ENCODE measurements at places on chromosomes 2 and 18.

DNA sequence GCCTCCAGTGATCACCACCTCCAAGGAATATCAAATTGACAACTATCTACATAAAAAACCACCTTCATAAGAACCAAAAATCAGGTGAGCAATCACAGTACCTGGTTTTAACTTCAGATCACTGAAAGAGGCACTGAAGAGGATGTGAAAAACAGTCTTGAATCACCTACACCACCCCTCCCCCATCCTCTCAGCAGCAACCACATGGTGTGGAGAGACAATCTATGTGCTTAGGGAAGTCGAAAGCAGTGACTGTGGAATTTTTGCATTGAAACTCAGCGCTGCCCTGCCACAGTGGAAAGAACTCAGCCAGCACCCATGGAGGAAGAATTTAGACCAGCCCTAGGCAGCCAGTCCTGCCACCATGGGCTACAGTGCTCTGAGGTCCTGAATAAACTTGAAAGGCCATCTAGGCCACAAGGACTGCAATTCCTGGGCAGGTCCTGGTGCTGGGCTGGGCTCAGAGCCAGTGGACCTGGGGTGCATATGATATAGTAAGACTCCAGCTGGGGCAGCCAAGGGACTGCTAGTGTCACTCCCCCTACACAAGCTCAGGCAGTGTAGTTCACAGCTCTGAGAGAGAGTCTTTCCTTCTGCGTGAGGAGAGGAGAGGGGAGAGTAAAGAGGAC is 75.6 kb downstream of the ATL2 start:
- no peak for DNase-seq

- DNase-seq = no peak
Observed at GRCh38 chr2:154133823-154134222, 262.1 kb downstream of the GALNT13 start.

DNA sequence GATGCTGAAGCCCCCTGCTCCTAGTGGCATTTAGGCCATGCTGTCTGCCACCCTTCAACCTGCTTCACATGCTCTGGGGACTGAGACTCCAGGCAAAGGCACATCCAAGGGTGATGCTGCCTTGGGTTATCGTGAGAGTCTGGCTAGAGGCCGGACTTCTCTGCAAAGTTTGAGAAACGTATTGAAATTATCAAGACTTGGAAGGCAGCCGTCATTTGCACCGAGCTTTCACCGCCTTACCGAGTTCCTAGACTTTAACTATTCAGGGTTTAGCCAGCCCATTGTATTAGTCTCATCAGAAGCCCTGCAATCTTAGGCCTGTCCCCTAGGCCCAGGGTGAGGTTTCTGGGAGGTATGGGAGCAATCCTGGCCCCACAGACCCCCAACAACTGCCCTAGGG is 34.0 kb downstream of the RDH14 start:
- no peak for DNase-seq

- no peak for DNase-seq
Observed at GRCh38 chr18:62690236-62690815, 25.0 kb upstream of the PHLPP1 start.

GRCh38 chr2:228866781-228867180 is 404.3 kb downstream of the PID1 start:
- no peak for DNase-seq

GRCh38 chr2:88733155-88733902 is 41.9 kb downstream of the RPIA start:
- no peak for DNase-seq

GRCh38 chr2:144935736-144936135 is 415.8 kb upstream of the ZEB2 start:
- DNase-seq = no peak

GRCh38 chr18:51137891-51138290 is 59.6 kb downstream of the MEX3C start:
- no peak for DNase-seq

DNA sequence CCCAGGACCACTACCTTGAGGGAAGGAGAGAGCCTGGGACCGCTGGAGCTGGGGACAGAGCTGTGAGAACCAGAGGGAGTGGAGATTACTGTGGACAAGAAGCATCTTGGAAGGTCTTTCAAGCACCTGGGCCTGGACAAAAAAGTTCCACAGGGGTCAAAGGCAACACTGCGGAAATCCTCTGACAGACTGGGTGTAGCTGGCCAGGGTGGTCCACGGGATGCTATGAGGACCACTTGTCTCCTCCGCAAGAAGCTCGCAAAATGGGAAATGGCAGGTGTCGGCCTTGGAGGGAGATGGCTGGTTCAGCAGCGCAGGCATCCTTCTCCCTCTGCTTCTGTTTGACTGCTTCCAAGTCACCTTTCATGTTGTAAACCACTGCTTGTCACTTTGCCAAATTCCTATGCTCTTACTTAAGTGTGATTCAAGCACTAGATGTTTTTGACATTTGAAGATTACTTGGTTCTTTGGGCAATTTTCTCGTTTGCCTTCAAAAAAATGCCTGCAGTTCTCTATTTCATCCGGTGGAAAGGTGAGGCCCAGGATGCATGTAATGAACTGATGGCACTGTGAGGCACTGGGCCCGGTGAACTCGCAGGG is 27.7 kb downstream of the KLHL29 start:
- no peak for DNase-seq

GRCh38 chr2:27889774-27890145 is 427 bp downstream of the RBKS start:
- no peak for DNase-seq

DNA sequence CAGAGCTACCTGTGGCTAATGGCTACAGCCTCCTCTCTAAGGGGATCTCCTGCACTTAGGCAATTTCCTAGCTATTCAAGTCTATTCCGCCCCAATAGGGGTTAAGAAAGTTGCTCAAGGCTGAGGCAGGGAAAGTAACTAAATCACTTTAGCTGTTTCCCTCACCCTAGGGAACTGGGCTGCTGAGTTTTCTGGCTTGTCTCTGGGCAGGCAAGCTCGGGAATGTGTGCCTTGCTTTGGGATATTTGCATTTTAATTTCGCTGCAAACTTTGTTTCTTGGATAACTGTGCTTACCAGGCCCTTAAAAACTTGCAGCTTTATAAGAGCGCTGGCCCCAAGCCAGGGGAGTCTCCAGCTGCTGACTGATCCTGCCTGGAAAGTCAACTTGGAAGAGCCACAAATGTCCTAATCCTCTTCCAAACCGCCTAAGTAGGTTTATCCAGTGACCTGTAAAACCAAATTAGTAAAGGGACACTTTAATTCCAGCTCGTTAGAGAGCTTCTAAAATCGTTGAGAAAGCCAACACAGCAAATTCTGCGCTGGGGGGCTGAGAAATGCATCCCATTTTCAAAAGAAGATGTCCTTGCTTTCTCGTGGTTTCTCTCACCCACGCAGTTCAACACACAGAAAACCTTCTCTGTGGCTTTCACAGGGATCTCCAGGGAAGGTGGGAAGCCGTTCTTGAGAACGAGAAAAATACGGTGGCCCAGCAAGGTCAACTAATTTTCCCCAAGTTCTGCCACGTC is 59.5 kb upstream of the SP3 start:
- no peak for DNase-seq

GRCh38 chr2:182618672-182619079 is 97.4 kb upstream of the DNAJC10 start:
- DNase-seq = no peak

DNA sequence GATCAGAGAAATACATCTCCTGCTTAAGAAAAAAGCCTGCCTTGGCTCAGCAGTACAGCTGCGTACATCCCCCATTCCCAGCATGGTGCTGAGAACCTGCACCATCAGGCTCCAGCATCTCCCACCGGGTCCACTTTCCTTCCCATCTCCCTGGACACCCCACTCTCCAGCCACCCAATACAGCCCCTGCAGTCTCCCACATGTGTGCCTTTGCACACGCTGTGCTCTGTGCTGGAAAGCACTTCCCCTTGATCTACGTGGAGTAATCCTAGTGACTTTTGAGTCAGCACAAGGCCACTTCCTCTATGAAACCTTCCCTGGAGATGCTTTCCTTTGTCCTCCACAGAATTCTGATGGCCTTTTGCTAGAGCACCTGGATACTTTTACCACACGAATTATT is 17.0 kb downstream of the STAT1 start:
- DNase-seq = no peak

DNA sequence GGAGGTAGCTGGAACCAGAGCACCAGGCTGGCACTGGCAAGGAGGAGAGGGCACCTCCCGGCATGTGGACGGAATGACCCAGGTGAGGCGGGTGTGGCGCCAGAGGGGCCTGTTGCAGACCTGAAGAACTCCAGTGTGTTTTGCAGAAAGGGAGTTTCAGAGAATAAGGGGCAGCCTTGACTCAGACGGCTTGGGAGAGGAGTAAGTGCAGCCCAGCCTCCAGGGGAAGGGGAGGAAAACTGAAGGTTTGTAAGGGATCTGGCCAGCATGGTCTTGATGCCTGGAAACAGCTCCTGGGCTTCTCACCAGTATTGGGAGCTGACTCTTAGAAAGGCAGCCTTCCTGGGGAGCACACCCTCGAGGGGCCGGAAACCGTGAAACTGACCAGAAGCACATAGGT is 101.1 kb downstream of the AGAP1 start:
- DNase-seq = no peak

GRCh38 chr18:59620381-59620780 is 76.8 kb downstream of the CCBE1 start:
- no peak for DNase-seq

- DNase-seq = no peak
Observed at GRCh38 chr2:162636206-162636728, 202.3 kb downstream of the KCNH7 start.

GRCh38 chr2:100010606-100011005 is 131.8 kb downstream of the AFF3 start:
- no peak for DNase-seq

- no peak for DNase-seq
Observed at GRCh38 chr2:155815275-155815674, 517.2 kb downstream of the NR4A2 start.

- no peak for DNase-seq
Observed at GRCh38 chr2:156512451-156512850, 76.3 kb downstream of the GPD2 start.

- no peak for DNase-seq
Observed at GRCh38 chr18:63850636-63851035, 36.9 kb upstream of the SERPINB2 start.

DNA sequence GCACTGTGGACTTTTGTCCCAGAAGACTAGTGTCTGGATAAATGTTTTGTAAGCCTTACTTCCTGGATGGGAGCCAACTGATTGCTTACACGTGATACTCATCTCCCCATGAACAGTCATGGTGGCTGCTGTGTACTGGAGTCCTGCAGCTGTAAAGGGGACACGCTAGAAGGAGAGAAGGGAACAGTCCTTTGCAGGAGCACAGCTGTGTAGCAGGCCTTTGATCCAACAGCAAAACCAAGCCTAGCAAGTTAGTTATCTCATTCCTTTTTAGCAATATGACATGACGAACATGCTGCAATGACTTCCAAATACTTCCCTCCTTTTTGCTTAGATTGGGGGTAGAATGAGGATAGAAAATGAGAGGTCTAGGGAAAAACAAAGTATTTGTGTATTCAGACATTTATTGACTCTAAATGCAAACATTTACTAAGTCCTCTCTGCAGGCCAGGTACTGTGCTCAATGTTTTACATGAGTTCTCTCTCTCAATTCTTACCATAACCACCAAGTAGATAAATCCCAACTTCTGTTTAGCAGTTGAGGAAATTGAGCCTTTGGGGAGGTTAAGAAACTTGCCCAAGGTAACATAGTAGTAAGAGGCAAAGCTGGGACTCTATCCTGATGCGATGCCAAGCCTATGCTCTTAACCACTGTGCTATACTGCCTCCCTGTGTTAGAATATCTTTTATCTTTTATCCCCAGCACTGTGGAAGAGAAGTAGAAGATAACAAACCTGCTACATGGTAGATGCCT is 55.4 kb upstream of the CD28 start:
- DNase-seq = no peak

DNA sequence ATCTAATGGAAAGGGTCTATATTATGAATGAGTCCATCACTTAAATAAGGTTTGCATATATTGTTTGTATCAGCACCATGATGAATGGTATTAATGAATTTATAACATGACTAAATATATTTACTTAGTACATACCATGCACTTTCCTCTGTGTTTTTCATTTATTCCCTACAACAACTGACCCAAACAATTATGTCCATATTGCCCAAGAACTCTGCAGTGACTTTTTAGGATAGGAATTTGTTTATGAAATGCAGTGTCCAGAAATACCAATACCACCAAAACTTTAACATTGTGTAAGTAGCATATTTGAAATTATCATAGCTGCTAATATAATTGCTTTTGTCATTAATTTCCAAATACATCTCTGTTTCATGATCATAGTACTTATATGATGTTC is 119.7 kb downstream of the WDR7 start:
- DNase-seq = no peak

DNA sequence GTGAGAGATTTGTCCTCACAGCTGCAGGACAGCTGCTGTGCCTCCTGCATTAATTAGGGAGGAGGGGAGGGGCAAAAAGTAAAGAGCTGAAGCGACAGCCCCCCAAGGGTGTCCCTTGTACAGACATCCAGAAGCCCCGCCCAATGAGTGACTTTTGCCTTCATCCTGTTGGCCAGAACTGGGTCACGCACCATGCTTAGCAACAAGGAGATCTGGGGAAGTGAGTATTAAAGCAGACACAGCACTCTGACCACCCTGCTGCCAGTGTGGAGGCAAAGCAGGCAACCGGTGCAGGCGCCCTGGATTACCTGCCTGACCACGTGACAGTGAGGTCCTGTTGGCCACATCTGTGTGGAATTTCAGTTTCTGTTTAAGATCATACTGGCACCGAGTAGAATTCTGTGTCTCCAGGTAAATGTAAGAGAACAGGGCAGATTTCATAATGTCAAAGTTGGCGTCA is 21.5 kb upstream of the BIN1 start:
- DNase-seq = no peak

DNA sequence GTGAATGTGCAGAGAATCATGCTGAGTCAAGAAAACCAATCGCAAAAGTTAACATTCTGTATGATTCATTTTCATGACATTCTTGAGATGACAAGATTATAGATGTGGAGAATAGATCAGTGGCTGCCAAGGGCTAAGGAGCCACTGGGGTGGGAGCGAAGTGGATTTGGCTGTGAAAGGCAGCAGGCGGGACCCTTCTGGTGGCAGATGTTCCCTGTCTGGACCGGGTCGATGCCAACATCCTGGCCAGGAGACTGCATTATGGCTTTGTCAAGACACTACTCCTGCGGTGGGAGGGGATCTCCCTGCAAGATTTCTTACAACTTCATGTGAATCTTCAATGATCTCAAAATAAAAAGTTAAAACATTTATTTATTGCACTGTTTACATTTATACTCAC is 427.9 kb downstream of the GALR1 start:
- DNase-seq = no peak

- DNase-seq = no peak
Observed at GRCh38 chr2:59529726-59530125, 1023.7 kb downstream of the BCL11A start.

GRCh38 chr18:56379256-56379655 is 259.1 kb downstream of the TXNL1 start:
- no peak for DNase-seq

GRCh38 chr18:66077066-66077465 is 326.3 kb downstream of the CDH7 start:
- DNase-seq = no peak

DNA sequence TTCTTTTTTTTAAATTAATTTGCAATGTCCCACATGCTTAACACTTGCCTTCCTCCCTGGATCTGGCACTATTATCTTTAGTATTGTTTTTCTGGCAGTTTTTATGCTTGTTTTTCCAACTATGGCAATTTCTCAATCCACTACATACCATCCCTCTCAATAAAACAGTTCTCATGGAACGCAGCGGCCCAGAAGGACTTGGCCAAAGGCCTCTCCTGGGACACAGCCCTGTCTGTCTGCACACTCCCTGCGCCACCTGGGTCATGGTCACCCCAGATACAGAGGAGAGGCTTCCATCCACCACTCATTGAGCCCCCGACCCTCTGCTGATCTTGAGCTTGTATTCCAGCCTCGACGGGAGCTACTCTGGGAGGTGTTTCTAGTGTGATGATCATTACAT is 91.2 kb downstream of the TWIST2 start:
- no peak for DNase-seq
